ENCODE measurements at places on chromosomes 6 and 20. TPM values are rescaled to one million over a fixed set of nuclear protein-coding genes. Genes with fewer than 3 reads are reported as not detected.

EPPIN gene
- 0.08 TPM for polyA plus RNA-seq

ALDH5A1 gene
- 29.1 TPM for polyA plus RNA-seq

ELOVL2 gene
- polyA plus RNA-seq, result 9.6 TPM

TTK gene
- 21.4 TPM for polyA plus RNA-seq

VGLL2 gene
- polyA plus RNA-seq, result not detected

SLC52A3 gene
- 3.4 TPM for polyA plus RNA-seq

FOXF2 gene
- 0.25 TPM for polyA plus RNA-seq

Measured in left renal cortex interstitium (tissue), 4 donors.